Esophagus muscularis mucosa (tissue), 4 donors: ENCODE measurements at places on chromosomes 5 and 9. TPM values are rescaled to one million over a fixed set of nuclear protein-coding genes. Genes with fewer than 3 reads are reported as not detected.

The LHX6 gene
- total RNA-seq = 16.8 TPM

DNA sequence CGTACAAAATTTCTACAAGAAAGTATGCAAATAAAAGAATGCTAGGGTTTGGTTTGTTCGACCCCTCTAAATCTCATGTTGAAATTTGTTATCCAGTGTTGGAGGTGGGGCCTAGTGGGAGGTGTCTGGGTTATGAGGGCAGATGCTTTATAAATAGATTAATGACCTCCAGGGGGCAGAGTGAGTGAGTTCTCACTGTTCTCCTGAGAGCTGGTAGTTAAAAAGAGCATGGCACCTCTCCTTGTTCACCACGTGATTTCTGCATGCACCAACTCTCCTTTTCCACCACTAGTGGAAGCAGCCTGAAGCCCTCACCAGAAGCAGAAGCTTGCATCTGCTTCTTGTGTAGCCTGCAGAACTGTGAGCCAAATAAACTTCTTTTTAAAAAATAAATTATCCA is 50.4 kb upstream of the FAM170A start:
- no peak for DNase-seq

The ANKRD31 gene
- total RNA-seq = under 0.01 TPM

The RACK1 gene
- 1,898 TPM for total RNA-seq

GRCh38 chr5:128407944-128408343 is 130.1 kb downstream of the FBN2 start:
- DNase-seq = no peak

The CHSY3 gene
- total RNA-seq = 1.6 TPM

GRCh38 chr5:78242001-78242400 is 52.5 kb downstream of the AP3B1 start:
- no peak for DNase-seq

- DNase-seq = no peak
Observed at GRCh38 chr5:66903218-66903617, 293.4 kb downstream of the CD180 start.

DNA sequence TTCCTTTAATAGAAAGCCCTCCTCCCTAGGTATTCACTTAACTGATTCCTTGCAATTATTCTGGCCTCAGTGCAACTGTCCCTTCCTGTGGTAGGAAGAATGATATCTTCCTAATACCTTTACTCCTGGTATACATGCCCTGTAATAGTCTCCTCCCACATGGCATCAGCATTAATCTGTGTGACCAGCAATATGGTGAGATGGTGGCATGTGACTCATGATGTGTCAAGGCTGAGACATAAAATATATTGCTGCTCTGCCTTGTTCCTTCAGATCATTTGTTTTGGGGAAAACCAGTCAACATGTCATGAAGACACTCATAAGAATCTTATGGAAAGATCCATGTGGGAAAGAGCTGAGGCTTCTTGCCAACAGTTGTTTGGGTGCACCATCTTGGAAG is 149.1 kb upstream of the TRPM3 start:
- no peak for DNase-seq

GRCh38 chr9:126907058-126907457 is 7.5 kb upstream of the RALGPS1 start:
- no peak for DNase-seq

The RPP25L gene
- total RNA-seq = 21.2 TPM

DNA sequence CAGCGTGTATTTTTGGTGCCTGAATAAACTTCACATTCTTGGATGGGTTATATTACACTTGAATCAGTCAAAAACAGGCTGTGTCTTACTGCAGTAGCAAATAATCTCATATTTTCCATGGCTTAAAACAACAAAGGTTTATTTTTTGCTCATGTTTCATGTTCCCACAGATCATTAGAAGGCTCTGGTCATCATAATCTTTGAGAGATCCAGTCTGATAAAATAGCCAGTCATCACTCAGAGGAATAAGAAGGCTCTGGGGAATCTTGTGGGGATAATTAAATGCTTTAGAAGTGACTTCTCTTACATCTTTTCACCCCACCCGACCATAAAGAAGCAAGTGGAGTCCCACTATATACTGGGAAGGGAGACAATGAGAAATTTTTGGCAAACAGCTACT is 417.7 kb downstream of the PSAT1 start:
- DNase-seq = no peak

GRCh38 chr5:133783481-133783880 is 171.1 kb upstream of the FSTL4 start:
- DNase-seq = no peak

The PCDHB14 gene
- 7.8 TPM for total RNA-seq

The HMCN2 gene
- 38.6 TPM for total RNA-seq

GRCh38 chr5:9951865-9952516 is 297.7 kb downstream of the ATPSCKMT start:
- DNase-seq = no peak

GRCh38 chr5:159088371-159088770 is 11.3 kb downstream of the EBF1 start:
- DNase-seq = no peak

The C5orf52 gene
- total RNA-seq = not detected

DNA sequence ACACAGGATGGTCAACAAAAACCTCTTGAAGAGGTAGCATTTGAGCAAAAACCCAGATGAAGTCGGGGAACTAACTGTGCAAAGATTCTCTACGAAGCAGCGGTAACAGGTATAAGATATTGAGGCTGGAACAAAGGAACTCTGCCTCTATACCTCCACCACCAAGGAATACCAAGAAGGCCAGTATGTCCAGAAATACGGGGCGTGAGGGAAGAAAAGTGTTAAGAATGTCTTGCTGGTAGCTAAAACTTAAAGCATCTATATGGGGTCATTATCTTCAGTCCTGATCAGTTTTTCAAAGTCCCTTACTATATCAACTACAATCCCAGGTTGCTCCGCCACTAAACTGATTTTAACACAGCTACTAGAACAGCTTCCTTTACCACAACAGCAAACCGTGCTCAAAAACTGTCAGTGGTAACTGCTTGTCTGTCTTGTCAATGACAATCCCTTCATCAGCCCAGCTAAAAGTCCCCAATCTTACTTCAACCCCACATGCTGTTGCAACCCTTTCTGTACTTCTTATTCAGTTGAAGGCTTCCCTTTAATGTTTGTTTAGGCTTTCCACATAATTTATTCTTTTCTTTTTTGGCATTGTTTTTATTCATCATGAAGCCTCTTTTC is 9.4 kb downstream of the PAM start:
- DNase-seq = no peak

DNA sequence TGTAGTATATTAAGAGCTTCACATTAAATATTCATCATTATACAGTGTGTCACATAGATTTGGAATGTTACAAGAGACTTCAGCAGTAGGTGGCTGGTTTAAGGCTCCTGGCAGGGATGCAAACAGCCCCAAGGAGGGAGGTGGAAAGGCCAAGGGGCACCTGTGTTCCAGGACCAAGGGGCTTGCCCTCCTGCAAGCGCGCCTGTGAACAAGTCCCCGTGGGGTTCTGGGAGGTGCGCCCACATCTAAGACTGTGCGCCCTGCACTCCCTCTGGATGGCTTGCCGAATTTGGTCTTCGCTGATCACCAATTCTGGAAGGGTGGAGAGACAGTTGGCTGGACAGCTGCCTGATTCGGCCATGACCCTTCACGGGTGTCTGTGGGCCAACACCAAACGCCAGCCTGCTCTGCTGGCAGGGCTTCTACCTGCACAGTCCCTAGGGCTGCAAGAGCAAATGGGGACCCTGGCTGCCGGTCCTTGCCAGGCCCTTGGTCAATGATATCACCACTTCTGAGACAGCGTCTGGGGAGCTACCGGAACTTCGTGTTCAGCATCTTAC is 12.1 kb upstream of the SLC25A51 start:
- DNase-seq = no peak

- DNase-seq = no peak
Observed at GRCh38 chr9:94507531-94508258, 47.2 kb upstream of the PCAT7 start.

The RNF130 gene
- total RNA-seq = 104 TPM

GRCh38 chr9:76812591-76812990 is 48.4 kb downstream of the PCA3 start:
- no peak for DNase-seq

DNA sequence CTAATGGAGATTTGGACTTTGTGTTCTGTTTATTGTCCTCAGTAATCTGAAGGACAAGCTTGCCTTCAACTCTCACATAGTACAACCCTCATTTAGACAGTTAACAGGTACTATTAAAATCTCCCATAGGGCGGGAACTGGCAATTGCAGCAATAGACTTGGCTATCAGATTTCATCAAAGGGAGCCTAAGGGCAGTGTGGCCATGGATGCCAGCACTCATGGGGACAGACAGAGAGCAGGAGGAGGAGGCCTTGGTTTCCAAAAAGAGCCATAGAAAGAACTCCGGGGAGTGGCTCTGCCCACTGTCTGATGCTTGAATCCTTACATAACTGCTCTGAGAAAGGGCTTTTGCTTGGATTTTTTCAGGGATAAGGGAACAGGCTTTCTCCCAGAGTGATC is 6.8 kb downstream of the SLC36A1 start:
- no peak for DNase-seq

DNA sequence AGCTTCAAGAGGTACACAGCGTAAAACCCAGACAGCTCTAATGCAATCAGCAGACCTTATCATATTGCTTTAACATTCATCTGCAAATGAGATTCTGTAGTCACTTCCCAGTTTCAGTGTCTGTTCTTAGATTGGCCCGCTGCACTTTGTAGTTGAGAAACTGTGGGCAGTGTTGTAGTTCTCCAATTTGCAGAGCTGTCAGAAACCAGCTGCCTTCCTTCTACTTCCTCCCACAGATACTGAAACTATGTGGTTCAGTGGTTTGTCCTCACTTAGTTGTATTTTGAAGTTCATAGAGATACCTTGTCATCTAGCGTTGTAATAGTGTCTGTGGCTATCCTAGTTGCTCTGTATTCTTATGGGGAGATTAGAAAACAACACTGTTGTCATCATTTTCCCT is 39.6 kb upstream of the TRIM36 start:
- DNase-seq = no peak

DNA sequence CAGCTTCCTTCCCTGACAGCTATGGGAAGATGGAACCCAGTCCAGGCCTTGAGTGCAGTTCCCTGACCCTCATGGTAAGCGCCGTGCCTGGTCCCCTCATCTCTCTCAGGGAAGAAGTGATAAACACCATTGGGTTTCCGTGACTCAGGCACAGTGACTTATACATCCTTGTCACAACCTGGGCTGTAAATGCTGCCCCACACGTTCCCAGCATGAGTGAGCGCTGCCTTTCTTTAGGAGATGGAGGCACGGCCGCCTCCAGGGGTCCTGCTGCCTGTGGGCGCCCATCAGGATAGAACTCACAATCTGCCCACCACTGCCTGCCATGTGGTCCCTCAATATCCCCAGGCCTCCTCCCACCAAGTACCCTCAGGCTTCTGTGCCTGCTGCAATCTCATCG is 8.3 kb upstream of the NKD2 start:
- no peak for DNase-seq

The REEP5 gene
- 60.2 TPM for total RNA-seq

DNA sequence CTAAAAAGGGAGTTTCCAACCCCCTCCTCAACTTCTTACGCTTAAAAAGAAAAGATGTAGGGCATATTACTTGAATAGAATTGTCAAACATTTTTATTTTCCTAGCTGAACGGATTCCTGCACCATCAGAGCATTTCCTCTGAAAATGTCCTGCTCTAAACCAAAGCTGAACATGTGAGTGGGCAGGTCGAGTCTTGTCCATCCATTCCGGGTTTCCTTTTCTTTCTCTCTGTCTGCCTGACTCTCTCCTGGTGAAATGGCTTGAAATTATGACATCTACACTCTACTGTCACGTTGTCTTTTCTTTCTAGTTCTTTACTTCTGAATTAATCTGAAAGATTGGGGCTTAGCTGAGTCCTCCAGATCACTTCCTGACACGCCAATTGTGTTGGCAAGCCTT is 39.2 kb upstream of the PTPN3 start:
- no peak for DNase-seq

The ROPN1L gene
- 0.99 TPM for total RNA-seq

- no peak for DNase-seq
Observed at GRCh38 chr5:677131-678101, 15.7 kb downstream of the TPPP start.

- DNase-seq = no peak
Observed at GRCh38 chr5:10702040-10702629, 58.9 kb downstream of the DAP start.
